ENCODE measurements at places on chromosomes 4 and X. TPM values are rescaled to one million over a fixed set of nuclear protein-coding genes. Genes with fewer than 3 reads are reported as not detected.

GRCh38 chr4:86857341-86858052 is 8.3 kb upstream of the SLC10A6 start:
- no peak for DNase-seq

DNA sequence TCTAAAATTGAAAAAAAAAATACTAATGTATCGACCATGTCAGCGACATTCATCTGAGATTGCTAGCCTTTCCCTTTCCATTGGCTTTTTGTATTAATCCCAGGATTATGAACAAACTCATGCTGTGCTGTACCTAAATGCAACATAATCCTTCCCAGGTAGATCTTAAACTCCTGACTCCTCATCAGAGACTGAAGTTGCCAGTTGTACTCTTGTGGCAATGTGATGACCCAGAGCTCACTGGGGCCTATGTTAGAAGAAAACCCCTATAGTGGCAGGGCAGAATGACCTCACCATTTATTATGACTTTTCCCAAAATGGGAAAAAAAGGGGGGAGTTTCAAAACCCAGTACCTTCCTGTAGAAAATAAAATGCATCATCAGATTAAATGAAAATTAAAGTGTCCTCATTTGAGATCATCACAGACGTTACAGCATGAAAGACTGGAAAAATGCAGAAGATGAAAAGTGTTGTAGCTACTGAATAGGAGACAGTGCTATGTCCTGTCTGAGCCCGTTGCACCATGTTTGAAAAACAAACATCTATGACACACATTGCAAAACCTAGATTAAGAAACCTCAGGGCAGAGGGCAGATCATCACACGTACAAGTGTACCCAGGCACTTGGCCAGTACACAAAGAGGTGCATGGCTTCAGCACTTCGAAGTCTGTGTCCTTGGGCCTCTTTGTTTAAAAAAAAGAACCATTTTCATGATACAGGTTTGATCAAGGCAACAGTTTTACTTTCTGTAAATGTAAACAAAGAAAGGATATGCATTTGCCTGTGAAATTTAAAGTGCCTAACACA is 6.8 kb upstream of the ACSL4 start:
- no peak for DNase-seq

DNA sequence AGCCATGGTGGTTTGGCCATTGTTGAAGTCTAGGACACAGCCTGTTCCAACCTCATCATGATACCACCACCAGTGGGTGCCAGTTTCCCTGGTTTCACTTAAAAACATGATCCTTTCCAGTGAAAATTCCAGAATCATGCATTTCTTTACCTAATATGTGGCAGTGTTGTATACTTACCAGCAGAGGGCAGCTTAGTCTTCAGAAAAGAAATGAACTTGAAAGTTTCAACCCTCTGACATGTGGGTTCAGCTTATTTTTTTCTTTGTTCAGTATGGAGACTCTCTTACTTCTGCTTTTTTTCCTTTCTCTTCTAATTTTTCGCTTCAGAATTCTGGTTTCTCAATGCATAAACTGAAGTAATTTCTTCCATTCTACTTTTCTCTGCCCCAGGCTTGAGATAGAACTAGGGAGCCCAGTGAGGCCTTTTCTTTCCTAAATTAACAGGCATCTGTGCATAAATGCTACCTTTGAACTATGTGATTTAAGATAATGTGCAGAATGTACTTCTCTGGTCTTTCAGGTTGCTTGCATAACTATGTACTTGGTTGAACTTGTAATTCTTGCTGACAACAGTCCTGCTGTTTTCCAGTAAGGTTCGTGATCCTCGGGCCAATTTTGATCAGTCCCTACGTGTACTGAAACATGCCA is 10.7 kb downstream of the LIAS start:
- peak; percentile 86 for DNase-seq

GRCh38 chrX:12421918-12422317 is 283.6 kb downstream of the FRMPD4 start:
- DNase-seq, result no peak

GRCh38 chrX:137413190-137413589 is 152.7 kb upstream of the ZIC3 start:
- DNase-seq, result no peak

DNA sequence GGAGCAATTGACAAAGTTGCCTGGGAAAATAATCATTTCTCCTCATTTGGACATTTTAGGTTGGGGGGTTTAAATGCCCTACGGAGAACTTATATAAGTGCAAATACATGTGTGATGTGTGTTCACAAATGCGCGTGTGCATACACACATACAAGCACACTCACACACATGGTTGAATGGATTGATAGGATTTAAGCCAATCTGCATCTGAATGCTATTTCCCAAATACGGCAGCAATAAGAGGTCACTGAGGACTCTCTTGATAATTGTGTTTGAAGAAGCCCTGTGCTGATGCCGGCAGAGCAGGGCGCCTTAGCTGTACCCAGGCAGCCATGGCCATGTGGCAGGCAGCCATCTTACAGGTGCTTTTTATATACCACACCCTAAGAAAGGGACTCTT is 165.3 kb upstream of the LEF1 start:
- DNase-seq, result no peak

DNA sequence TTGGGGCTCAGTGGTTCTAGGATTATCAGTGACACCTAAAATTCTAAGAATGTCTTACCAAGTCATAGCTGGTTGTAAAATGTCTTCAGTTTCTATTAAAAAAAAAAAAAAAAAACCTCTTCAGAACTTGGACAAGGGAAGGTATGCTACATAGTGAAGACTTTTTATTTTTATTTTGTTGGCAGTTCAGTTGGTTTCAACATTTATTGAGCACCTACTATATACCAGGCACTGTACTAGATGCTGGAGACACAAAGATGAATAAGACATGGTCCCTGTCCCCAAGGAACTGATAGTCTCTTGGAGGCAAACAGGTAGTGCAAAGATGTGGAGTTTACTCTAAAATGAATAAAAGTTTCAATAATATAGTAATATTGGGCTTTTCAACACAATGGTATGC is 8.9 kb upstream of the BBS7 start:
- no peak for DNase-seq

GRCh38 chr4:87679449-87680169 is 29.5 kb downstream of the DMP1 start:
- peak; percentile 48 for DNase-seq

GRCh38 chr4:165476214-165477098 is 97.6 kb downstream of the CPE start:
- DNase-seq, result peak; percentile 72

DNA sequence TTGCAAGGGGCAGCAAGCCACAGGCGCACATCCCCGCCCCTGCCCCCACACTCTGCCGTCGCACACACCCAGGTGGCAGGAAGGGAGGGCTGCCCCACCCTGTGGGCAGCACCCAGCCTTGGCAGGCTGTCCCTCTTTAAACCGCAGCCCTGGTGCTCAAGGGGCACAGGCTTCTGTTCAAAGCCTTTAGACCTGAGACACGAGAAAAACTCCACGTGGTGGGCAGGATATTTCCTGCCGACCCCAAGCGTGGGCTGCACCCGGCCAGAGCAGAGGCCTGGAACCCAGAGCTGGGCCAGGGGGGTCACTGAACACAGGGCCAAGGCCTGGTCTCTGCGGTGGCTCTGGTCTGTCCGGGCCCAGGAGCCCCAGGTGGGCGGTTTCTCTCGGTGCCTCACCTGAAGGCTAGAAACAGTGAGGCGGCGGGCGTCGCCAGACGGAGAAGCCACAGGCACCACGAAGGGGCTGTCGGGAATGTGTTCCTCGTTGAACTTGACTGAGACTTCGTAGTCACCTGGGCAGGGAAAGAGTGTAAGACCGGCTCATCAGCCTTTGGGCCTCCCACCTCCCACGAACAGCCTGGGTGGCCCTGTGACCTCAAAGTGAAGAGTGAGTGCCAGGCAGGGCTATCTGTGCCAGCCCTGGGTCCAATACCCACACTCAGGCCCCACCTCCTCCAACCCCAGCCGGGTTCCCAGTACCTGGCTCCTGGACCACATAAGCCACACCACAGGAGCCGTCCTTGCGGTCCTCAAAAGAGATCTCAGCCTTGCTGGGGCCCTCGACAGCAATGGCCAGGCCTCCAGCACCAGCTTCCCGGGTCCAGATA is 23.0 kb downstream of the FLNA start:
- DNase-seq, result no peak

DNA sequence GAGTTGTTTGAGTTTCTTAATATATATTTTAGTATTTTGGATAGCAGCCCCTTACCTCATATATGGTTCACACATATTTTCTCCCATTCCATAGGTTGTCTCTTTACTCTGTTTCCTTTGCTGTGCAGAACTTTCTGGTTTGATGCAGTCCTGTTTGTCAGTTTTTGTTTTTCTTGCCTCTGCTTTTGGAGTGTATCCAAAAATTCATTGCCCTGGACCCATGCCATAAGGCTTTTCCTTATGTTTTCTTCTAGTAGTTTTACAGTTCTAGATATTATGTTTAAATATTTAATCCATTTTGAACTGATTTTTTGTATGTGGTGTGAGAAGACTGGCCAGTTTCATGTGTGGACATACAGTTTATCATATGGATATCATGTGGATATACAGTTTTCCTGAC is 58.5 kb upstream of the NUDT6 start:
- no peak for DNase-seq

DNA sequence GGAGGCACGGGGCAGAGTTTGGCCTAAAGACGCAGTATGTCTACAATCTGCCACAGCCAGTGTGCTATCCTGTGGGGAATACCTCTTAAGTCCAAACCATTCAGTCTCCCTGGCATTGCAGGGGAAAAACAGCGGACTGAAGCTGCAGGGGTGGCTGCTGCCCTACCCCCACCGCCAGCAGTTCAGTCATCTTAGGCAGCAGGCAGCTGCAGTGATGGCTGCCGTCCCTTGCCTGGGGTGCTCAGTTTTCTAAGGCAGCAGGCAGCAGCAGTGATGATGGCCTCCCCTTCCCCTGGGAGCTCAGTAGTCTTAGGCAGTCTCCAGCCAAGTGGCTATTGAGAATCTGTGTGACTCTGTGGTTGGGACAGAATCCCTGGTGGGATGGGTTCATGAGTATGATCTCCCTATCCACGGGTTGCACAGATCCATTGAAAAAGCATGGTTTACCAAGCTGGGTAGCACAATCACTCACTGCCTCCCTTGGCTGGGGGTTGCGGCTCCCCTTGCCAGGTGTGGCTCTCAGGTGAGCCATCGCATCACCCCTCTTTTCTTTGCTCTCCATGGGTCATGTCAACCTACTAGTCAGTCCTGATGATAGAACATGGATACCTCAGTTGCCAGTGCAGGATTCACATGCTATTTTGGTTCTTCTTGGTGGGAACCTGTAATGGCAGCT is 48.9 kb upstream of the GRID2 start:
- DNase-seq, result no peak

- DNase-seq, result no peak
Measured at GRCh38 chr4:52984462-52984881, 122.4 kb downstream of the RASL11B start.

- DNase-seq, result peak; percentile 60
Measured at GRCh38 chr4:153649572-153649991, 34.5 kb upstream of the TLR2 start.

DNA sequence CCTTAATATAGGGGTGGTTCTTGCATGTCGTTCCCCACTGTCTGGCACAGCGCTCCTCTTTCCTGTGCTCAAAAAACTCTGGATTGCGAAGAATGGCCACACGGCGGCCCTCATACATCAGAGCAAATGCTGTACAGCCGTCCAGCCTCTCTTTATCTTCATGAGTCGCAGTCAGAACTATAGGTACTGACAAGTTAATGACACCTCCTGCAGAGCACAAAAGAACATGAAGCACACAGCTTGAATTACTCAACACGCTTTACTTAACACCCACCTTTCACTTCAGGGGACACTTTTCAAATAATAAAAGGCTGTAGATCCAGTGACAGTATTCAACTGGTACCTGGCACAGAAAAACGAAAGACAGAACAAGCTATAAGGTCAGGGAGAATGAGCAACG is 65.3 kb downstream of the PAPSS1 start:
- no peak for DNase-seq

- no peak for DNase-seq
Measured at GRCh38 chrX:153499341-153499740, 4.6 kb downstream of the BGN start.

DNA sequence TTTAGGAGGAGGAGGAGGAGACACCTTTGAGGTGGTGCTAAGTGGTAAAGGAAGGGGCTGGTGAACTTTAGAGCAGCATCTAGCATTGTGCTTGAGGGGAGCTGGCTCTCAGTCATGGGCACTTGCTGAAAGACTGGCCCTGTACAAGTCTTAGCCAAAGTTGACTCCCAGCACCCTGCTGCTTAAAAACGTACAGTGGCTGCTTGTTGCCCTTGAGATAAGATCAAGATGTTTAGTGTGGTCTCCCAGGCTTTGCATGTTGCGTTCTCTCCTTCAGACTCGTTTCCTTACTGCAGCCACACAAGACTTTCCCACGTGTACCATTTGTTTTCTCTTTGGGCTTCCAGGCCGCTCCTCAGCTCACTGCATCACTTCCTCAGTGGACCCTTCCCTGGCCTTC is 1.8 kb downstream of the MED28 start:
- no peak for DNase-seq

DNA sequence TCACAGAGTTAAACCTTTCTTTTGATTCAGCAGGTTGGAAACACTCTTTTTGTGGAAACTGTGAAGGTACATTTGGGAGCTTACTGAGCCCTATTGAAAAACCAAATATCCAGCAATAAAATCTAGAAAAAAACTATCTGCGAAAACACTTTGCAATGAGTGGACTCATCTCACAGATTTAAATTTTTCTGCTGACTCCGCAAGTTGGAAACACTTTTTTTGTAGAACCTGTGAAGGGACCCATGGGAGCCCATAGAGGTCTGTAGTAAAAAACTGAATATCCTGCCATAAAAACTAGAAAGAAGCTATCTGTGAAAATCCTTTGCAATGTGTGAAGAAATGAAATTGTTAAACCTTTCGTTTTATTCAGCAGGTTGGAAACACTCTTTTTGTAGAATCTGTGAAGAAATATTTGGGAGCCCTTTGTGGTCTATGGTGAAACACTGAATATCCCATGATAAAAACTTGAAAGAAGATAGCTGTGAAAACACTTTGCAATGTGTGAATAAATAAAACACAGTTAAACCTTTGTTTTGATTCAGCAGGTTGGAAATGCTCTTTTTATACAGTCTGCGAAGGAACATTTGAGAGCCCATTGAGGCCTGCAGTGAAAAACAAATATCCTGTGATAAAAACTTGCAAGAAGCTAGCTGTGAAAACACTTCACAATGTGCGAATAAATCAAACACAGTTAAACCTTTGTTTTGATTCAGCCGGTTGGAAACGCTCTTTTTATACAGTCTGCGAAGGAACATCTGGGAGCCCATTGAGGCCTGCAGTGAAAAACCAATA is 22.3 kb upstream of the DCUN1D4 start:
- no peak for DNase-seq

Gene DMD
- 0.05 TPM for total RNA-seq

Gene NPY5R
- not detected for total RNA-seq

Gene HSPA4L
- 18.6 TPM for total RNA-seq

Gene RAB40AL
- 0.84 TPM for total RNA-seq

Gene ZNF732
- total RNA-seq, result not detected

Gene BTK
- total RNA-seq, result 0.37 TPM

Gene SLC34A2
- 2.2 TPM for total RNA-seq

Data from HCT116 (cell line).